ENCODE measurements at places on chromosomes 13 and 19.

DNA sequence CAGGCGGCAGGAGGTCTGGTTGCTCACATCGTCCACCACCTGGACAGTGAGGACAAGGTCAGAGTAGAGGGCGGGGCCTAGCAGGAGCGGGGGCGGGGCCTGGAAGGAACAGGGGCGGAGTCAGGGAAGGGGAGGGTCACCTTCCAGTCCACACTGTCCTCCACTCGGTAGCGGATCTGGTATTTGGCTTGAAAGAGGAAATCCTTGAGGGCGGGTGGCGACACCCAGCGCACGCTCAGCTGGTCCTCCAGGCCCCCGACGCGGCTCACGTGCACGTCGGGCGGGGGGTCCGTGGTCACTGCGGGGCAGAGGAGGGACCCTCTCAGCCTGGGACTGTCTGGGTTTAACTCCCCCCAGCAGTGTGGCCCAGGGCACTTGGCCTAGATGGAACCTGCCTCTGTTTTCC is 8.2 kb downstream of the REX1BD start:
- no peak for DNase-seq

DNA sequence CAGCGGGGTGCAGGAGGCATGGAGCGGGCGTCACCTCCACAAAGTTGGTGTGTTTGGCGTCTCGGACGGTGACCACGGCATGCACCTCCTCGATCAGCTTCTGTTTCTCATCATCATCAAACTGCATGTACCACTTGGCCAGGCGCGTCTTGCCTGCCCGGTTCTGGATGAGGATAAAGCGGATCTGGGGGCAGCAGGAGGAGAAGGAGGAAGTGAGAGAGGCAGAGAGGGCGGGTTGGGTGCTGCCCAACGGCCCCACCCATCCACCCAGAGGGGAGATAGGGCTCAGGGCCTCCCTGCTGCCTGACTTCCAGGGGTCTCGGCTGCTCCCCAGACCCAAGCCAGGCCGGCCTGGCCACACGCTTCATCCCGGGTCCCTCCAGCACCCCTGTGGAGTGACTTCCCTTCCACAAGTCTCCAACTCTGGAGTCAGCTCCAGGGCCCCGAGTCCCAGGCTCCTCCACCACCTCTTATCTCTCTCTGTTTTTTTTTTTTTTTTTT is 4.6 kb downstream of the AP2S1 start:
- DNase-seq, result no peak

- no peak for DNase-seq
These were observed 270.3 kb downstream of the MZT1 start for GRCh38 chr13:72457151-72457550.

- no peak for DNase-seq
These were observed 119.2 kb downstream of the KLF5 start for GRCh38 chr13:73177916-73178565.

DNA sequence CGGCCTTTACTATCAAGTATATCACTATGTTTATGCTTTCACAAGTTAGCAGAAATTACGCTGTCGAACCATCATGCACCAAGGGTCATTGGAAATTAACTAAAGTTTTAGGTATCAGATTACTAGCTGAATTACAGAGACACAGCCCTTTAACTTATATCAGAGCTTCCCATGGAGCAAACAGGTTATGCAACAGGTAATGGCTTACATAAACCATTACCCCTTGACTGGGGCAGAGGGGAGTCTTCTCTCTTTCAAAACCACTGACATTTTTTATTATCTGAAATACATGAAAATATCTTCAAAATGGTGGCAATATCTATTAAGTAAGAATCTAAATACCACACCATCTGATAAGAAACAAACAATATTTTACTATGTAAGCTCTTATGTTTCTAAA is 1692.9 kb upstream of the SLC10A2 start:
- no peak for DNase-seq

- no peak for DNase-seq
These were observed 110.0 kb upstream of the FBXL3 start for GRCh38 chr13:77136902-77137420.

DNA sequence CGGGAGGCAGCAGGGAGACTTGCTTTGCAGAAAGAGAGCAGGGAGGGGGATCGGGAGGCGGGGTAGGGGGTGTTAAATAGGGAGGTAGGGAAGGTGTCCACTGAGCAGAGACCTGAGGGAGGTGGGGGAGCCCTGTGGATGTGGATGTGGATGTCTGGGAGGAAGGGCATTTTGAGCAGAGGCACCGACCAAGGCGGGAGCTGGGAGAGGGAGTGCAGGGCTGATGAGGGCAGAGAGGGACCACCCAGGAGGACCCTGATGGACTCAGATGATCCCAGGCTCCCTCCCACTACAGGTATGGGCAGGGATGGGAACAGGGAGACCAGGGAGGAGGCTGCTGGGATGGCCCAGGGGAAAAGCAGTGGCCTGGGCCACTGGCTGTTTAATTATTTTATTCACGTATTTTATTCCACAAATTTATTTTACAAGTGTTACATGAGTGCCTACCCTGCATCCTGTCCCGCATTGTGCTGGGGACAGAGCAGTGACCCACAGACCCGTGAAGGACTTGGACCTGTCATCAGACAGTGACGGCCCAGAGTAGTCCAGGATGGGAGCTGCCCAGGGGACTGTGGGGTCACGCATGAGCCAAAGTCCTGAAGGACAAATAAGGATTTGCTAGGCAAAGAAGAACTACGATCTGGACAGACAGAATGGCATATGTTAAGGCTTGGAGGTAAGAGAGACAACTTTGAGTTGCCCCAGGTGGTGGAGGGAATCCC is 5.3 kb downstream of the GRAMD1A start:
- DNase-seq, result no peak

- DNase-seq, result no peak
These were observed 27.1 kb upstream of the PCDH17 start for GRCh38 chr13:57604442-57604841.

- DNase-seq, result peak; percentile 67
These were observed 9.6 kb downstream of the GIPR start for GRCh38 chr19:45677351-45678230.

DNA sequence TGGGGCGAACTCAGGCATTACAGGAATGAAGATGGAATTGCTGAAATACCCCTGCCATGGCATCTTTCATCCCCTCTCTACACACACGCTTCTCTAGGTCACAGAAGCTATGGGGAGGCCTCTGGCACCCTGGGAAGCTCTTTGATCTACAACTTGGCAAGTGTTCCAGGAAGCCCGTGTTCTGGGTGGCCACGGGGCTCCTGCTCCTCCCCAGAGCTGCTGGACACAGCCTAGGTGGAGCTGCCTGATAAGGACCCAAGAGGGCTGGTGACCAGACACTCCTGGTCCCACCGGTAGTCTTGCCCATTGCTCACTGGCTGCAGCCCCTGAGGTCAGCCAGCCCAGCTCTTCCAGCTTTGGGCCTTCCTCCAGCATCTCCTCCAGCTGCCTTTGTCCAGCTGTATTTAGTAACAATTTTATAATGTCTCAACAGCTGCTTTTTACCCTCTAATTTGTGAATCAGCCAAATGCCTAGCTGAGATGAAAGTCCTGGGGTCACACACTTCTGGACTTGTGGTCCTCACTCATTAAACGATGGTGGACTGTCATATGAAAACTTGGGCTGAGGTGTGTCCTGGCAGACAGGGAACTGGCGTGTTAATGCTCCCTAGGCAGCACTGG is 72.8 kb upstream of the SPATA13 start:
- no peak for DNase-seq

DNA sequence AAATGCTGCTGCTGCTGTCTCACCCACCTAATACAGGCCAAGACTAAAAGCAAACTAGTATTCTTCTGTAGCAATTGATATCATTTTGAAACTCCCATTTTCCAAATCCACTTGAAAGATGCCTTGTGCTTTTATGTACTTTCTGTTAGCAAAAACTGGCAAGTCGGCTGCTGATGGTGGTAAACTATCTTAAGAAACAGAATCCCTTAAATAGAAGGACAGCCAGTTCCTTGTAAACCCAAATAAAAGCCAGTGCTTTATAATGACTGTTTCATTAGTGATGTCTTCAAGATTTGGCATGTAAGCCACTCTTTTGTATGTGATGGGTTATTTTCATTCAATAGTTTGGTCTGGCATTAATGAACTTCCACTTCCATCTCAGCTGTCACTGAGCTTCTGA is 5.2 kb downstream of the FAM124A start:
- no peak for DNase-seq

GRCh38 chr13:80010286-80010831 is 330.6 kb downstream of the SPRY2 start:
- DNase-seq, result no peak

- DNase-seq, result no peak
These were observed 174.8 kb downstream of the KDM4B start for GRCh38 chr19:5143471-5144411.

DNA sequence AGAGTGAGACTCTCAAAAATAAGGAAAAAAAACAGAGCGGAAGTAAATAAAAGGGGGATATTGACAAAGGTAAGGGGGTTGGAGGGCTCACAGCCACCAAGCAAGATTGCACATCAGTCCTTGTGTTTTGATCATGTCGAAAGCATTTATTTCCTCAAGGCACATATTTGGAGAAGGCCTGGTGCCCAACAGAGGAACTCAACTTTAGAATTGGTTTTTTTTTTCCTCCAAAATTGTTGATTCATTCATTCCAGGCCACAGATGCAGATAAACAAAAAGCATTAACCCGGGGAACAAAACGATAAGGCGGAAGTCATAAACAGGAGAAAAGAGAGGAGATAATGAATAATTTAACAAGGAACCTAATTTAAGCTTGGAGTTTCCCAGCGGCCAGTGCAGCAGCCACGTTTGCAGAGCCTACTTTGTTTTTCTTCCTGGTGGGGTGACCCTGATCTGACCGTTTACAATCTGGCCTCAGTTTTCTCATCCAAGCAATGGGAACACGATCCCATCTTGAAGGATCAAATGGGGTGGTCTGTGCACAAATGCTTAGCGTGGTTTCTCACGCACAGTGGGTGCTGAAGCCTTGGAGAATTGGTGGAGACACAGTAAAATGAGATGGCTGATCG is 2.1 kb upstream of the PTPRS start:
- no peak for DNase-seq

DNA sequence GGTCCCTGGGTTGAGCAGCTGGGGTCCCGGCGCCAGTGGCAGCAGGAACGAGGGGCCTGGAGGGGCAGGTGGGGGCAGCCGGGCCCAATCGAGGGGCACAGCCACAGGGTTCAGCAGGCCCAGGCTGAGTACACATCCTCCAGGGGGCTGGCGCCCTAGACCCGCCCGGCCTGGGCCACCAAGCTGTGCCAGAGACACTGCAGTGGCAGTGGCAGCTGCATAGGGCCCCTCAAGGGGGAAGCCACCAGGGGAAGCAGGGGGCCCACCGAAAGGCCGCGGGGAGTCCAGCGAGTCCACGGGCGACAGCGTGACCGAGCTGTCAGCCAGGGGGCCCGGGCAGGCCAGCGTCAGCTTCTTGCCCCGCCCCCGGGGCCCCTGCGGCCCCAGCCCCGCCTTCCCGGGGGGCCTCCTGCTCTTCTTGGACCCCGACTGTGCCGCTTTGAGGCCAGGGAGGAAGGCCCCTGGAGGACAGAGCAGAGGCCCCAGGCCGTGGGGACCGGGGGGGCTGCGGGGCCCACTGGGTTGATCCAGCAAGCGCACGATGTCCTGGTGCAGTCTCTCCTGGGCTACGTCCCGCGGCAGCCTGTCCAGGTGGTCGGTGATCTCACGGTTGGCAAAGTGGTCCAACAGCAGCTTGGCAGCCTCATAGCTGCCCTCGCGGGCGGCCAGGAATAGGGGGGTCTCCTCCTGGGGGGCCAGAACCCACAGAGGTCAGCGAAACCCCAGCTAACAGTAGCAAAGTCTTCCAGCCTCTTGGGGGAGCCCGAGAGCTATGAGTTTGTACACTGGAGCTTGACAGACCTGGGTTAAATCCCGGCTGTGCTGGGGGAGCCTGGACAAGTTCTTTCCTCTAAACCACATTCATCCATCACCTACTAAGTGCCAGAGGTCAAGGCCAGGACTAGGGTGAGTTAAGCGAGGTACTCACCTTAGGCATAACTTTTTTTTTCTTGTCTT is 39.5 kb downstream of the NOTCH3 start:
- no peak for DNase-seq

GRCh38 chr19:3374369-3375112 is 8.2 kb downstream of the NFIC start:
- no peak for DNase-seq

- no peak for DNase-seq
These were observed 33.4 kb upstream of the KLF5 start for GRCh38 chr13:73025217-73026012.

DNA sequence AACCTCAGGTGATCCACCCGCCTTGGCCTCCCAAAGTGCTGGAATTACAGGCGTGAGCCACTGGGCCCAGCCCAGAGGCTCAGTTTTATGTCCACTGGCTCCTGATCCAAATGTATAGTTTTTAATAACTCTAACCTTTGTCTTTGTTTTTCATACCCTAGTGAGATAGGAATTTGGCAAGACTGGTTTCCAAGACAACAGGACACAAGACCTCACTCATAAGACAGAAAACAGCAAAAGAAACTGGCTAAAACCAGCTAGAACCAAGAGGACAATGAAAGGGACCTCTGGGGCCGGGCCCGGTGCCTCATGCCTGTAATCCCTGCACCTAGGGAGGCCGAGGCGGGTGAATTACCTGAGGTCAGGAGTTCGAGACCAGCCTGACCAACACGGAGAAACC is 27.6 kb downstream of the CPT1C start:
- no peak for DNase-seq

DNA sequence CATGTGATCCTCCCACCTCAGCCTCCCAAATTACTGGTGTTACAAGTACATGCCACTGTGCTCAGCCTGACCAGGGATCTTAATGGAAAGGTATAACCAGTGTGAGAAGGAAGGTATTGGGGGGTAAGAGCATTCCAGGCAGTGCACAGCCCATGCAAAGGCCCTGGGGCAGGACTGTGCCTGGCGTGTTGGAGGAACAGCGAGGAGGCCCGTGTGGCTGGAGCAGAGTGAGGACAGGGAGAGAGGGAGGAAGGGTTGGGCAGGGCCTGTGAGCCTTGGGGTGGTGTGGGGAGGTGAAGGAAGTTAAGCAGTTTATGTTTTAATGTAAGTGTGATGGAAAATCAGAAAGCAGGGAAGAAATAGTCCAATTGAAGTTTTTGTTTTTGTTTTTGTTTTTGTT is 1.6 kb downstream of the TMIGD2 start:
- DNase-seq, result no peak

DNA sequence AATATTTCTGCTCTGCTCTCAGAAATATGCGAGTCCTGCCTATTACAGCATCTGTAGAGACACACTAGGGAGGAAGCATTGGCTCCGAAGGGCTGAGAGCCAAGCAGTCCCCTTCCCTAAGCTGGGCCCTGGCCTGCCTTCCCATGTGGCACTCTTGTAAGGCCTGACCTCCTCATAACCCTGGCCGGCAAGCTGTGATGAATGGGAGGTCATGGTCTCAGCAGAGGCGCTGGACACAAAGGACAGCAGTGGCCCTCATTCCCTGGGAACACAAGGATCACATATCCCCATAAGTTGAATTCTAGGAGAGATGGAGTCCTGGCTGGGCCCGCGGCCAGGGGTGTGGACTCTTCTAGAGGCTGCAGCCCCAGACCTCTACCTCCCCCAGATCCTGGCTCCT is 483.3 kb downstream of the ZNF536 start:
- no peak for DNase-seq

DNA sequence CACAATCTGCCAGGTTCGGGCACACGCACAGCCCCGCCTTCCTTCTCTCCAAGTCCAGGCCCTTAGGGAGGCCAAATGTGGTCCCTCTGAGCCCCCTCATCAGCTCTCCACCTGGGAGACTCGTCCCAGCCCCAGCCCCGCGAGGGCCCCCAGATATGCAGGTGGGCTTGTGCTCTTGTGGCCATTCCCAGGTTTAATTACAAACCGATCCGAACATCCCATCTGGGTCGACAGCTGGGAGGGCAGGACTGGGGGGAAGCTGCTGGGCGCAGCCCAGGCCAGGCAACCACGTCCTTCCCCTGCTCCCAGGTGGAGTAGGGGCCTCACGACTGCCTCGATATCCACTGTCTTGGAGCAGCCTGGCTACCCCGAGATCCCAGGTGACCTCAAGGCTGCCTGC is 7.5 kb upstream of the C2CD4C start:
- DNase-seq, result no peak

All from stimulated activated CD4-positive, alpha-beta T cell treated with anti-CD3 and anti-CD28 coated beads, Interleukin-1b, Interleukin-23, amount 100 ng/mL, for 1 hour (primary cell).